ENCODE measurements at places on chromosomes 3 and 15.

DNA sequence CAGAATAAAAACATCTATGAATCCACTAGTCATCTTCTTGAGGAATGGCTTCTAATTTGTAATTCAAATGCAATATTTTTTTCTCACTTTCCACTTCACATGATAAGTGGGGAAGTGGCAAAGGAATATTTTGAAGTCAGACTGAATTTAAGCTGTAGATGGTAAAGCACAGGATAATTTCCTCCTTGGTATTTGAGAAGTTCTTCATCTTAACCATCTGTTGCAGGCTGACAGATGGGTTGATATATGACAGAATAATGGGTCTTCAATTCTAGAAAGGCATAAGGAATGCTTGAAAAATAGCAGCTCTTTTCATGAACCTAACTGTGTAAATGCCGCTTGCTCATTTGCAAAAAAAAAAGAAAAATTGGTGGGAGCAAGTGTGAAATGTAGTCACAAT, 66.5 kb upstream of the SNTN start:
- no peak for DNase-seq

- peak; percentile 72 for DNase-seq
Observed at GRCh38 chr3:172138792-172139507, 99.6 kb downstream of the FNDC3B start.

GRCh38 chr15:50854601-50855490, 53.6 kb upstream of the AP4E1 start:
- DNase-seq = no peak

DNA sequence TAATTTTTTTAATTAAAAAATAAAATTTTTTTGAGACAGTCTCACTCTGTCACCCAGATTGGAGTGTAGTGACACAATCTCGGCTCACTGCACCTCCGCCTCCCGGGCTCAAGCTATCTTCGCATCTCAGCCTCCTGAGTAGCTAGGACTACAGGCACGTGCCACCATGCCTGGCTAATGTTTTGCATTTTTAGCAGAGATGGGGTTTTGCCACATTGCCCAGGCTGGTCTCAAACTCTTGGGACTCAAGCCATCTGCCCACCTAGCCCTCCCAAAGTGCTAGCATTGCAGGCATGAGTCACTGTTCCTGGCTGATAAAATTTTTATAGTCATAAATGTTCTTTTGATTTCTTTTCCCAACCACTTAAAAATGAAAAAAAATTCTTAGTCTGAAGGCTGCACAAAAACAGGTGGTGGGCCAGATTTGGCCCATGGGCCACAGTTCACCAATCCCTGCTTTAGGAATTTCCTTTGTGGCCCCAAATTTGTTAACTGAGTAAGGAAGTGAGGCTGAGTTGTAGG, 9.2 kb downstream of the UBA5 start:
- DNase-seq = no peak

- DNase-seq = peak; percentile 37
Observed at GRCh38 chr3:61595288-61595687, 33.9 kb downstream of the PTPRG start.

GRCh38 chr15:101795455-101795854, 7.9 kb upstream of the OR4F6 start:
- peak; percentile 82 for DNase-seq
